ENCODE measurements at places on chromosomes 16 and 17. TPM values are rescaled to one million over a fixed set of nuclear protein-coding genes. Genes with fewer than 3 reads are reported as not detected.

DNA sequence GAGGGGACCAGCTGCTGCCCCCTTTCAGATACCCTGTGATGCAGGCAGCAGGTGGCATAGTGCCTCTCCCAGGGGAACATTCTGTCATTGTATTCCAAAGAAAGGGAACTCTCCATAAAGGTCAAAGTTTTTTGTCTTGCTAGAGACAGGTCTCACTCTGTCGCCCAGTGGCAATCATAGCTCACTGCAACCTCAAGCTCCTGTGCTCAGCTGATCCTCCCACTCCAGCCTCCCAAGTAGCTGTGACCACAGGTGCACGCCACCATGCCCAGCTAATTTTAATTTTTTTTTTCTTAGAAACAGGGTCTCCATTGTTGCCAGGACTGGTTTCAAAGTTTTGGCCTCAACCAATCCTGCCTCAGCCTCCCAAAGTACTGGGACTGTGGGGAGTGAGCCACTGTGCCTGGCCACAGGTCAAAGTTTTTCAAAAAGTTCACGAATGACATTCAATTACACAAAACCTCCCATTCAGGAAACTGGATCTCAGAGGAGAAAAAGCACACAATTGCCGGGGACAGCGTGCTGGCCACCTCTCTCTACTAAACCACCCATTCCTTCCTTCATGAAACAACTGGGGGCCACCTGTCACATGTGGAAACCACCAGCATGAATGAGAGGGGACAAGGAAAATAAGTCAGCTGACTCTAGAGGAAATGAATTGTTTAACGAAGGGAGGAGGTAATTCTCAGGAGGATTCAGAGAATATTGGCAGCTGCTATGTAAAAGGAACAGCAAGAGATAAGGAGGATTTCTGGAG, 80.0 kb downstream of the MARCHF10 start:
- no peak for DNase-seq

DNA sequence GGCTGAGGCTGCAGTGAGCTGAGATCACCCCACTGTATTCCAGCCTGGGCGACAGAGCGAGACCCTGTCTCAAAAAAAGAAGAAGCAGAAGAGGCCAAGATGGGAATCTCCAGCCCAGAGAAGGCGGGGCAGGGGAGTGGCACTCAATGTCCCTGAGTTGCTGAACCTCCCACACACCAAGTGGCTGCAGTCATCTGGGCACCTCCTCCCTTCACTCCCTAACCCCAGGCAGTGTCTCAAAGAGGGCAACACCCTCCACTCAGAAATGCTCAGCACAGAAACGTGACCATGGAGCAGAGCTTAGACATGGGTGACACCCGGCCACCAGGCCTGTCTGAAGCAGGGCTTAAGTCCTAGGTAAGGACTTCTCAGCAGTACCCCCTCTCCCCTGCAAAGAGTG, 36.3 kb upstream of the BCAR1 start:
- DNase-seq = no peak

- no peak for DNase-seq
Measured at GRCh38 chr17:76870377-76870714, 2.1 kb downstream of the MGAT5B start.

- peak; percentile 74 for DNase-seq
Measured at GRCh38 chr16:19583665-19584300, 28.3 kb downstream of the VPS35L start.

The KRTAP3-1 gene
- not detected for total RNA-seq

The CLEC3A gene
- total RNA-seq = not detected

DNA sequence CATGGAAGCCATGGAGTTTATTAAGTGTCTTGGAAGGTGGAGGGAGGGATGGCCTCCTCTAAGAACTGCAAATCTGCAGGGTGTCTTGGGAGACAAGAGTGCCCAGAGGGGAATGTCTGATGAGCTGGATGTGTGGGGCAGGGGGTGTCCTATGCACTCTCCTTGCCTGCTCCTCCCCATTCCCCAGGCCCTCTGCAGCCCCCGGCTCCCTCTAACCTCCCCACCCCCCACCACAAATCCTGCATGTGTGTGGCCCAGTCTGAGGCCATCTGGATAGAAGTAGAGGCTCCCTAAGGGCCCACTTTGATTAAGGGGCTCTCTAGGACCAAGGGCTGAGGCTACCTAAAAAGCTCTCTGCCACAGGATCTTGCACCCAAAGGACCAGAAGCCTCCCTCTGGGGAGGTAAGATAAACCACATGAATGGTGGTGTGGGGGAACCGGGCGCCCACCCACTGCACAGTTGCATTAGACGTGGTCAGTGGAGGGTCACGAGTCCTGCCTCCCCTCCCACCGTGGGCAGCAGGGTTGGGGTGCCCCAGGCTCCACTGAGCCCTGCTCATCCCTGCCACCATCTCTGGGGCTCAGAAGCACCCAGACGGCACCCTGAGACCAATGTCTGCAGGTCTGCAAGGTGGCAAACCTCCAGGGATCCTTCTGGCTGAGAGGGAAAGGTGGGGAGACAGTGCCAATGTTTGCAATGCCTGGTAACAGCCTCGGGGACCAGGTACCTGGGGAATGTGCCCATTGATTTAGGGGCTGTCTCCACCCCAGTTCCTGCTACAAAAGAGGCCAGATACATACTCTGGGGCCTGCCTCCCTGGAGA, 618 bp downstream of the AANAT start:
- DNase-seq = no peak

The ELMO3 gene
- total RNA-seq = 8.2 TPM

- peak; percentile 87 for DNase-seq
Measured at GRCh38 chr16:15650698-15651171, 690 bp downstream of the NDE1 start.

DNA sequence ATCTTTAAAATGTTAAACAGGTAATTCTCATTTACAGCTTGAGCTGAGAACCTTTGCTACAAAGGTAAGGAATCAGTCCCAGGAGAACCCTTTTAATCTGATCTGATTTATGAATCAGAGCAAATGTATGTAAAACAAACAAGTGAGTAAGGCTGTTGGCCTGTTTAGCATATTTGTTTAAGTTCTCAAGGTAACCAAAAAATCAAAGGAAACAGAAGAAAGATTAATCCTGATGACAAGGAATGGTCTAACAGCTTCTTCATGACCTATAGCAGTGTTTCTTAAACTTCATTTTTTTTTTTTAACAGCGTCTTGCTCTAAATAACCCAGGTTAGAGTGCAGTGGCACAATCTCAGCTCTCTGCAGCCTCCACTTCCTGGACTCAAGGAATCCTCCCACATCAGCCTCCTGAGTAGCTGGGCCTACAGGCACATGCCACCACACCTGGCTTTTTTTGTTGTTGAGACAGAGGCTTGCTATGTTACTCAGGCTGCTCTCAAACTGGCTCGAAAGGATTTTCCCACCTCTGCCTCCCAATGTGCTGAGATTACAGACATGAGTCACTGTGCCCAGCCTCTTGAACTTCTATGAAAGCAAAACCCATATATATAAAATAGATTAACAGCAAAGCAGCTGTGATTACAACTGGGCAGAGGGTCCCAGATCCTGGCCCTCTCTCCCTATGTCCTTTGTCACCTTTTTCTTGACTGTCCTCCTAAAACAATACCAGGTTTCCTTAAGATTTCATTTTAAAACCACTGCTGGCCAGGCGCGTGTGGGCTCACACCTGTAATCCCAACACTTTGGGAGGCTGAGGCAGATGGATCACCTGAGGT, 5.1 kb upstream of the JPT1 start:
- DNase-seq = no peak

DNA sequence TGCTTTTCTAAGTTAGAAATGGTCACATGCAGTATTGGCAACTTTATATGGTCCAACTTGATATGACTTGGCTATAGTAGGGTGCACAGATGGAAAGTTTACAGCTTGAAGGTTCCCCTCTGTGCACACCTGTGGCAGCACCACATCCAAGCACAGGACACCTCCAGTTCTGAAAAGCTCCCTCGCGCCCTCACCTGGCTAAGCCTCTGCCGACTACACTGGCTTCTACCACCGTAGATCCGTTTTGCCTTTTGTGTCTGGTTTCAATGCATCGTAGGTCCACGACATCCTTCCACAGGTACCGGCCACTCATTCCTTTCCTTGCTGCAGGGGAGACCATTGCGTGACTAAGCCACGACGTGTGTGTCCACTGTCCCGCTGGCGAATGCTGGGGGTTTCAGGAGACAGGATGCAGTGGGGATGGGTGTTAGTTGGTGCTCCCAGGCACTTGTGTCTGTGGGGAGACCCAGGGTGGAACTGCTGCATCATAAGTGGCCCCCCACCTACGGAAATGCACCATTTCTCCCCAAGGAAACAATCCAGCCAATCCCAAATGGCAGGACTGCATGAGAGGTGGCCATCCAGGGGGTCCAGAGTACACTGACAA, 4.9 kb upstream of the RASD1 start:
- DNase-seq = no peak

The PRSS27 gene
- 1.8 TPM for total RNA-seq
